ENCODE measurements at places on chromosomes 5 and 9.
A peak's percentile ranks its signal among the peaks of the same experiment; 100 is the strongest.

DNA sequence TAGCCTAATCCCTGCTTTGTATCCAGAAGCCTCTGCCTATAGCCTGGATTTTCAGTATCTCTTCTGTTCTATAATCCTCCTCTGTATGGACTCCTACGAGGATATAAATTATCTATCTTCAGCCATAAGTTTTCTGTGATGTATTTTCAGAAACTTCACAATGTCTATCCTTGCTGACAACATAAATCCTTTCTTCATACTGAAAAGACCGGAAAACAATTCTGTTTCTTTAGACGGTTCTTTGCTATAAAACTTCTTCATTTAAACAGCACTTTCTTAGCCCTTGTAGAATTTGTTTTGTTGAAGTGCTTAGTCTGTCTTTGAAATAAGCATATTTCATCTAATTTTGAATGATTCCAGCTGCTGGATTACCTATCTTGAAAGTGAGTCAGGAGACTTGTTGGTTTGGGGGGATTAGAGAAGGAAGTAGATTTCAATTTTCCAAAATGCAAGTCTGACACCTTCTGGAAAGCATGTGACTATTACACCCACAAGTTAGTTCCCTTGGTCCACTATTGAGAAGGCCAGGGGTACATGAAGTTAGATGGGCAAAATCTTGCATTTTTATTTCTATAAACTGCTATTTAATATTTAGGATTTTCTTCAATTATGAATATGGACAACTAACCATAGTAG lies 96.3 kb upstream of the RANBP3L start:
- no peak for DNase-seq

GRCh38 chr9:111034898-111035539 lies 3.3 kb downstream of the LPAR1 start:
- DNase-seq: no peak

GRCh38 chr5:181031716-181032115 lies 8.3 kb upstream of the BTNL9 start:
- no peak for DNase-seq

DNA sequence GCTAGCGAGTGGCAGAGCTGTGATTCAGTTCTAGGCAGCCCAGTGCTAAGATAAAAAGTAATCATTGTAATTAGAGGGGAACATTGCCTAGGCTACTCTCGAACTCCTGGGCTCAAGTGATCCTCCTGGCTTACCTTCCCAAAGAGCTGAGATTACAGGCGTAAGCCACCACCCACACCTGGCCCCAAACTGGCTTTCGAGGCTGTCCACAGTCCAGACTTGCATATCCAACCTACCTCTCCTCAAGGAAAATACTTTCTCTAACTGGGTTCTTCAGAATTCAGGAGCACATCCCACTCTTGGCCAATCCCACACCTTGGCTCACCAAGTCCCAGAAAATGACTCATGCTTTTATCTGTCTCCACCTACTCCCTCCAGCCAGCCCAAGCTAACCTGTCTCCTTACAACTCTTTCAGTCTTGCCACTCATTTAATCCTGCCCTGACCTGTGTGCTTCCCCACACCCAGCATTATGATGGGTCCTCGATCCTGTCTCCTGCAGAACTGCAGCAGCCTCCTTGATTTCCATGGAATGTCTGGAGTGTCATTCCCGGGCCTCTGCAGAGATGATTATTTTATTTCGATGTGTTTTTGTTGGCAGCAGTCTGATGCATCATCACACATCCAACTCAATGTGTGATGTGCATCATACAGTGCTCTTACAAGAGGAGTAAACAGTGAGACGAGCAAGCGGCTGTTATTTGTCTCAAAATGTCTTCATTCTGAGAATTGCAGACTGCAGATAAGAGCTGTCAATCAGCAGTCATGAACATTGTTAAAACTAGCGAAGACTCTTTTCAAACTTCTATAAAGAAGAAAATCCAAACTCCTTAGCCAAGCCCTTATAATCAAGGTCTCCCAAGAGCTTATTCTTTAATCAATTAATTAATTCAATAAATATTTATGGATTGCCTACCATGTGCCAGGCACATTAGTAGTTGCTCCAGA lies 167.3 kb downstream of the SEC61B start:
- no peak for DNase-seq

DNA sequence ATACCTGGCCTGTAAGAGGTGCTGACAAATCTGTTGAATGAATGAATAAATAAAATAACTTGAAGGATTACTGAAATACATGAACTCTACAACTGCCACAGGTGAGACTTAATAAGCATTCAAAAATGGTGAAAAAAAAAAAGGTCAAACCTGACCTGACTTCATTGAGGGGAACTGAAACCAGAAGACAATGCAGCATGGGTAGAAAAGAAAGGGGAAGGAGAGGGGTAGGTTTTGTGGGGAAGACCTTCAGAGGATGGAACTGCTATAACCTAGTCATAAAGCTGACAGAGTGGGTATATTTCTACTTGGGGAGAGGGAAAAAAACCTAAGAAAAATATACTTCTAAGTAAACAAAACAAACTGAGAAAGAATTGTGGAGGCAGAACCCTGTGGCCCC lies 56.6 kb downstream of the RASEF start:
- DNase-seq: no peak

DNA sequence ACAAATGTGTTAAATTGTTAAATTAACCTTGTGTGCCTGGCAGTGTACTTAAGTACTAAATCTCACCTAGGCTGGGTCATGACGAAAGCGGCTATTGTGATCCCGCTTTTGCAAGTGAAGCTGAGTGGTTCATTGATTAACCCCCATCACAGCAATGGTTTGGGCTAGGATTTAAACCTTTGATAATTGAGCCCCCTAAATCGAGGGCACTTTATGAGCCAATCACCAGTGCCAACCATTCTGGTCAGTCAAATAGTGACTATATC lies 22.8 kb downstream of the HNRNPK start:
- DNase-seq: no peak

DNA sequence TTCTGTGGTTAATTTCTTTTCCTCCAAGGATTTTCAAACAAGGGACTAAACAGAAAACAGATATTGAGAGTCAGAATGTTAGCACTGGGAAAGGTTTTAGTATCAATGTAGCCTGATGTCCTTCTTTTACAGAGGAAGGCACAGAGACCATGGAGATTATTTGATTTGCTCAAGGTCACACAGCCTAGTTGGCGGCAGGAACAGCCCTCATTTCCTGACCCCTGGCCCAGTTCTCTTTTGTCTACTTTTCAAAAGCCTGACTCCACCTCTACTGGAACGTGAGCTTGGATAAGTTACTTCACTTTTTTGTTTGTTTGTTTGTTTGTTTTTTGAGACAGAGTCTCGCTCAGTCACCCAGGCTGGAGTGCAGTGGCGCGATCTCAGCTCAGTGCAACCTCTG lies 6.6 kb upstream of the NRG2 start:
- no peak for DNase-seq

GRCh38 chr5:8517456-8517855 lies 648.5 kb downstream of the MTRR start:
- DNase-seq: no peak

DNA sequence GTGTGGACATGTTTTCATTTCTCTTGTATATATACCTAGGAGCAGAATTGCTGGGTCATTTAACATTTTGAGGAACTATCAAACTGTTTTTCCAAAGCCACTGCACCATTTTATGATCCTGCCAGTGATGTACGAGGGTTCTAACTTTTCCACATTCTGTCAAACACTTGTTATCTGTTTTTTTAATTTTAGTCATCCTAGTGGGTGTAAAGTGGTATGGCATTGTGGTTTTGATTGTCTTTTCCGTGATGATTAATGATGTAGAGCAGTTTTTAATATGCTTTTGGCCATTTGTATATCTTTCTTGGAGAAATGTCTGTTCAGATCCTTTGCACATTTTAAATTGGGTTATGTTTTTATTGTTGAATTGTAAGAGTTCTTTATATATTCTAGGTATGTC lies 107.0 kb downstream of the MELK start:
- no peak for DNase-seq

DNA sequence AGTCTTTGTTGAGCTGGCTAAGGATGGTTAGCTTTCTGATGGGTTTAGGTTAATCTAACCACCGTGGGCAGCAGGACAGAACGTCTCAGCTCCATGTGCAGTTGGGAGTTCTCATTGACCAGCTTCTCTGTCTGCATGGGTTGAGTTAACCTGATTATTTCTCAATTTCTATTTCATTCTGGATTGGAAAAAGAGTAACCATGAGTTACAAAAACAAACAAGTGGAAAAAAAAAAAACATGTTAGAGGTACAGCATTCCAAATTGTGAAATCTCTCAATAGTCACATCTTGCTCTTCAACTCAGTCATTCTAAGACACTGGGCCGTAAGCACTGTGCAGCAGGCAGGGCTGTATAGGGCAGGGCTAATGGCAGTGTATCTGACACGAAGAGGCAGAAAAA lies 343.7 kb upstream of the KLF4 start:
- no peak for DNase-seq

DNA sequence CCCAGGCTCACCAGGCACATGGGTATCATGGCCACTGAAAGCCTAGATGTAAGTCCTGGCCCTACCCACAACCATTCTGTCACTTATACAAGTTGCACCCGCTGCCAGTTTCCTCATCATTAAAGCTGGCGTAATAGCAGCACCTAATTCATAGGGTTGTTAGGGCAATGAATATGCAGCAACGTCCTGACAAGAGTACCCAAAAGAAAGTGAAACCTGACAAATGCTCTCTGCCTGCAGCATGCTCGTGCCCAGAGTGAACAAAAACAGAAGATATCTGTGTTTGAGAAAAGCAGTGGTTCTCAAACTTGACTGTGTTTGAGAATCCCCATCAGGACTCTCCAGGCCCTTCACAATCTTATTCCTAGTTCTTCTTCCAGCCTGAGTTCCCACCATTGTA lies 632.4 kb downstream of the SEMA5A start:
- DNase-seq: no peak

DNA sequence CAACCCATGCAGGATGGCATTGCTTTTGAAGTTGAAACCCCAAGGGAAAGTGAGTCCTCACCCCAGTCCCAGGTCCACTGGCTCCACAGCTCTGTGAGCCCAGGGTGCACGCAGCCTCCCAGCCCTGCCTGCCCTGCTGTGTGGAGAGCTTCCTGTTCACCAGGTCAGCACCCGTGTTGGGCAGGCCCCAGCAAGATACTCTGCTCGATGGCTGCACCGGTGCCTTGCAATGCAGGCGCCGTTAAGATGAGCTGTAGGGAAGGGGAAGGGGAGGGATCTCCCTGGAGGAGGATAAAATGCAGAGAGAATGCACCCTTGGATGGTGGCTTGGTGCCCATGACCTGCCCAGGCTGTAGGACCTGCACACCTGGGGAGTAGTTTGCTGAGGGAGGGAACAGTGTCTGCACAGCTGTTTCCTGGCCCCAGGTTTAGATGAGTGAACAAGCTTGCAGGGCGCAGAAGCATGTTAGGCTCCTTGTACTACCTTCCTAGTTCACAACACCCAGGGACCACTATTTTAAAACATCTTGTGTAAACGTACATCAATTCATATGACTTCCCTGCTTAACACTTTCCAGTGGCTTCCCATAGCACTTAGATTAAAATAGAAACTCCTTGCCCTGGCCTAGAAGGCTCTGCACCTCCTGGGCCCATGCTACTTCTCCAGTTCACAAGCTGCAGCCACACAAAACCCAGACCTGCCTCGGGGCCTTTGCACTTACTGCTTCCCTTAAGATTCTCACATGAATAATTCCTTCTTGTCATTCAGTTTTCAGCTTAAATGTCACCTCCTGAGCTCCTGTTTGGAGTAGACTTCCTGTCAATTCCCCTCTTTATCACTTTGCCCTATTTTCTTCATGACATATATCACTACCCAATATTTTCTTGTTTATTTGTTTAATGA lies 19.6 kb downstream of the FAT2 start:
- no peak for DNase-seq

DNA sequence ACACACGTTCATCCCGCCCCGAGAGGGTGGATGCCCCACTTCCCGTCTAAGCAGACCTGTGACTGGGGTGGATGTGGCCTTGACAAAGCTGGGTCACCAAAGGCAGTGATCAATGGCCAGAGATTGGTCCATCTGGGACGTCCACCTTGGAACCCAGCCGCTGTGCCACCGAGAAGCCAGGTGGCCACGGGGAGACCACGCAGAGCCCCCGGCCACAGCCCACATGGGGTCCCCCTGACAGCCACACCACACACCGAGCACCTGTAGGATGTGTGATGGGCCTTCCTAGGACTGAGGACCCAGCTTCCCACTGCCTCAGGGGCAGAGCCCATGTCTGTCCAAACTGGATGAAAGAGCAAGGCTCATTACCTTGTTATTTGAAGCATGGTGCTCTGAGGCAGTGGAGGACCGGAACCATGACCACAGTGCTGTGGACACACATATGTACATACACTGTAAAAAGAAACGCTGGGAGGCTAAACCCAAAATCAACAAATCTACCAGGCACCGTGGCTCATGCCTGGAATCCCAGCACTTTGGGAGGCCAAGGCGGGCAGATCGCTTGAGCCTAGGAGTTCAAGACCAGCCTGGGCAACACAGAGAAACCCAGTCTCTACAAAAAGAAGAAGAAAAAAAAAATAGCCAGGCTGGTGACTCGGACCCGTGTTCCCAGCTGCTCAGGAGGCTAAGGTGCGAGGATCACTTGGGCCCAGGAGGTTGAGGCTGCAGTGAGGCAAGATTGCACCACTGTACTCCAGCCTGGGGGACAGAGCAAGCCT lies 50.1 kb downstream of the MRPL36 start:
- DNase-seq: no peak

- no peak for DNase-seq
Measured at GRCh38 chr9:83182071-83182470, 119.1 kb upstream of the RASEF start.

DNA sequence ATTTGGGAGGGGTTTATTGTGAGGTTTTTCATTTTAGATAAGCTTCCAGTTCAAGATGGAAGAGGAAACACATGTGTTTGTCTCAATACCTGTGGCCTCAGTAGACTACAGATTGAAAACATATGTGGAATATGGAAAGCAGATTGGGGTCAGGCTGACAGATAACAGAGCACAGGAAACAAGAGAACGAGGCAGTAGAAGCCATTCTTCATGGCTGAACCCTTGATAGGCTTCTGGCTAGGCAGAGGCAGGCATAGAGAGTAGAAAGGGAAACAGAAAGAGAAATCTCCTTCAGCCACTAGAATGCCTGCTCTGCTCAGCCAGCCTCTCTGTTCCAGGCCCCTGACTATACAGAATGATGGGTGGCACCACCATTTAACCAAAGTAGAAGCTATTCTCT lies 152.5 kb downstream of the MUSK start:
- no peak for DNase-seq

GRCh38 chr5:78509884-78510769 lies 138.4 kb downstream of the LHFPL2 start:
- DNase-seq: peak; percentile 32

GRCh38 chr5:33850100-33850594 lies 41.6 kb downstream of the ADAMTS12 start:
- peak; percentile 54 for DNase-seq
